ENCODE measurements at places on chromosomes 4 and X.

- DNase-seq, result no peak
Observed at GRCh38 chrX:151227627-151228026, 51.2 kb downstream of the GPR50 start.

- no peak for DNase-seq
Observed at GRCh38 chr4:123553733-123554637, 157.4 kb downstream of the SPRY1 start.

DNA sequence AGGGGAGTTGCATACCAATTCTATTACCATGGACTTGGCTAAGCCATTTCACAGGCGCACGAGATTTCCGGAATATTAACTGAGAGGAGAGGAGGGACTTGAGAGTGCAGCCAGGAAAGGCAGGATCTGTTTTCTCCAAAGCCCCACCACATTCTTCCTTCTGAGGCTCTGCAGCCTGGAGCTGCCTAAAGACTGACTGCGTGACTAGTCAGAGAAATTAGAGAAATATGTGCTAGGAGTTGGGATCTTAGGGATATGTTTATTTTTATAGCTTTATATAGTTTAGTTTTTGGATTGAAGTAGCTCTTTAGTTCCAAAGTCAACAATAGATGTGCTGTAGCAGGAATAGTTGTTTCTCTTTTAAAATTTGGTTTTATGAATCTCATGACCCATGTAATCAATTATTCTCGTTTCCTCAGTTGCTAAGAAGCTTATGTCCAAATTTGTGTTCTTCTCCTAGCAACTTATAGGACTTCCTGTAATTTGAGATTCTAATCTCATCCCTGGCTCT, 300.1 kb upstream of the DDX53 start:
- no peak for DNase-seq

- DNase-seq, result no peak
Observed at GRCh38 chrX:31658360-31658759, 586.5 kb upstream of the FTHL17 start.

DNA sequence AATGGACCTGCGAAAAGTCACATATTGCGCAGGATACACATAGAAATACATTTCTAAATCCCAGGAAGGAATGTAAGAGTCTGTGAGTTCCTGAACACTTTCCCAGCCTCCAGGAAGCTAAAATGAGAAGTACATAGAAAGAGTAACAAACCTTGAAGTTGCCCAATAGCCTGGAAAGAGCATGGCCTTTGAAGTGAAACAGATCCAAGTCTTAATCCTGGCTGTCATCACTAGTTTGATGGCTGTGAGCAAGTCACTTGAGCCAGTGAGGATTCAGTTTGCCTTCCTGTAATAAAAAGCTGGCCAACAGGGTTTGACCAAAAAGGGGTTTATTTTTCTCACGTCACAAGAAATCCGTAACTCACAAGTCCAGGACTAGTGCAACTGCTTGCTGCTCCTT, 69.8 kb downstream of the ARHGEF38 start:
- no peak for DNase-seq

GRCh38 chr4:27096142-27096824, 235.6 kb downstream of the STIM2 start:
- DNase-seq, result no peak

GRCh38 chr4:152009031-152009670, 248.3 kb upstream of the GATB start:
- DNase-seq, result no peak

DNA sequence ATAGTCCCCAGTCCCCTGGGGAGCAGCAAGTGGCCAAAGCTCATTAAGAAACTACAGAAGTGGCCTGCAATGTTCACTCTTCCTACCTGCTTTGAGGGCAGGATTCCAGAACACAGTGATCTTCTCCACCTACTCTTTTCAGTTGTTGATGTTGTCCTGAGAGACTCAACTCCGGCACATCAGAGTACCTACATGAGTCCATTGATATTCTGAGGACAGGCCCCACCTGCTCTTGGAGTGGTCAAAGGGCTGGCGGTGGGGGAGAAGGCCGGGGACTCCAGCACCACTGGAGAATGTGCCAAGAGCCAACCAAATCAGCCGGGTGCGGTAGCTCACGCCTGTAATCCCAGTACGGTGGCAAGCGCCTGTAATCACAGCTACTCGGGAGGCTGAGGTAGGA, 29.8 kb upstream of the DDX3X start:
- no peak for DNase-seq

DNA sequence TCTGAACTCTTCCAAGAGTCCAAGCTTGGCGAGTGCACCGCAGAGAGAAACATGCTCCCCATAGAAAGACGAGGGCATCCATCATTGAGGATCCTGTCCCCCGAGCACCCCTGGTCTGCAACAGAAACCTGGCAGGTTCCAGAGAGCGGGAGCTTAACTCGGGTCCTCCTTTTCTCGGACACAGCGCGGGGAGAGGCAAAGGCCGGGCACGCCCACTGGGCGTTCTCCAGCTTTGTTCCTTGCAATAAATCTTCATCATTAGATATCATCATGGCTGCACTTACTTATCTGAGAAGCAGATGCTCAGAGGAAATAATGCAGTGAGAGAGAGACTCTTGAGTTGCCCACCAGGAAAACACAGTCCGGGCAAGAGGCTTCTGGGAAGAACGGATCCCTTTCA, 90.1 kb upstream of the PSAPL1 start:
- DNase-seq, result no peak

- no peak for DNase-seq
Observed at GRCh38 chr4:89640620-89641366, 196.2 kb downstream of the SNCA start.

GRCh38 chrX:40107291-40108161, 9.8 kb upstream of the BCOR start:
- no peak for DNase-seq

DNA sequence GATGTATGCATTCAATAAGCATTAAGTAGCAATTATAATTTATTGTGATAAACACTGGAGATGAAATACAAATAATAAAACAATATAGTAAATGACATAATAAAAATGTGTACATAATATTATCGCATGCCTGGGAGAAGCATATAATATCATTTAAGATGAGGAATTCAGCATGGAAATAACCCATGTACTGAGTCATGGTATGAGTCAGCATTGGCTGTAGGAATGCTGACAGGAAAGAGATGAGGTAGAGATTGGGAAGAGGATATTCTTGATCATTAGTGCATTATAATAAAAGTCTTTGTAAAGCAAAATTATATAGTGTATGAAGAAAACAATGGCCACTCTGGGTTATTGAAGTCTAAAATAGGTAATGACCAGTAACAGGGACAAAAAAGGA, 82.8 kb downstream of the MAGEB10 start:
- no peak for DNase-seq

DNA sequence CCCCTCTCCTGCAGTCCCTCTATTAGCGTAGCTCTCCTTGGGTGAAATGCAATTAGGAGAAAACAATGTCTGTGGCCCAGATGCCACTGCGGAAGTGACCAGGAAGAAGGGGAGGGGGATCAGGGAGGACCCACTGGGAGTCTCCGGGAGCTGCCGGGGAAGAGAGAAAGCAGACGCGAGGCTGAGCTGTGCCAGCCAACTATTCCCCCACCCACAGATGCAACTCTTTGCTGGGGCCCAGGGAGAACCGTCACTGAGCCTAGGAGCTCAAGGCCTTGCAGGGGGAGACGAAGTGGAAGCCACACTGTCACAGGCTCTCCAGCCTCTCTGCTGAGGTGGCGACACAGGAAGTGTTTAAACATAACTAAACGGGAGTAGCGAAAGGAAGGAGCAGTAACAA, 149.2 kb downstream of the BCOR start:
- no peak for DNase-seq

DNA sequence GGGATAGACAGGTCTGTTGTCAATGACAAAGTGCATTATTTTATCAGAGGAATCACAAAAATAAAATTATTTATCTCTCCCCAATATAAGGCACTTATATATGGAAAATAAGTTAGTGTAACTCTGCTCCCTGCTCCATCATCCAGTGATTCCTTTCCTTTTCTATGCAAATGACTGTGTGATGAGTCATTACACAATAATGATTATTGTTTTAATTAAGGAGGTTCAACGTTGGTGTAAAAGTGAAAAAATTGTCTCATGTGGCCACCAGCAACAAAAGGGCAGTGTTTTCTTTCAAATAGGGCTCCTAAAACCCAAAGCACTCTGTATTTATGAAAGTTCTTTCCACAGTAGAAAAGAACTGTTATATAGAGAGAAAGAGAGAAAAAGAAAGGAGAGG, 16.7 kb downstream of the SLC7A11 start:
- DNase-seq, result no peak

DNA sequence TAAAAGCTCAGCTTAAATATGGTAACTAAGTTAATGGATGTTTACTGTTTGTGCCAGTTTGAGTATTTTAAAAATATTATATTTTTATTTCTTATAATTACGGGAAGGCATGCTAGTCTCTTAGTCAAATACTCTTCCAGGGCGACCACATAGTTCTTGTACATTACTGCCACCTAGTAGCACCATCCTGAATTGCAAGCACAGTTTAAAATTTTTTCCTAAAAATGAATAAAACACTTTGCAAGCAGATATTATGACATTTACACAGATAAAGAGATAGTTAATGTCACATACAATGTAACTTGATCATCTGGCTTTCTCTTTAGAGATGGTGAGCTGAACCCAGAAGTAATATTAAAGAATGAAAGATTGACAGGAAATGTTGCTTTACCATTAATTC, 11.5 kb downstream of the NDP start:
- no peak for DNase-seq

GRCh38 chr4:168832763-168833575, 177.1 kb downstream of the CBR4 start:
- DNase-seq, result no peak

GRCh38 chr4:24781999-24782745, 13.2 kb upstream of the SOD3 start:
- DNase-seq, result no peak

DNA sequence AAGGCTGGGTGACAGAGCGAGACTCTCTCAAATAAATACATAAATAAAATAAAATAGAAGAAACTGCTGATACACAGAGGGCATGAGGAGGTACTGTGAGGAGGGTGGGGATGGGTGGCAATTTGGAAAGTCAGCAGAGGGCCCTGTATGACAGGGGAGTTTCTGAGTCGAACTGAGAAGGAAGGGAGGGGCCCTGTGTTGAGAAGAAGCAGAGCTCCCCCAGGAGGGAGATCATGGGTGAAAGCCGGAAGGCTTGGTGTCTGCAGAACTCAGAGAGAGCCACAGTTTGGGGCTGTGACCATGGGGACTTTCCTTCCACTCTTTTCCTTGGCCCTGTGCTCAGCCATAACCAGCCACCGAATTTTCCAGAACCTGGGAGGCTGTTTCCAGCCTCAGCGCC, 24.8 kb upstream of the AFAP1 start:
- DNase-seq, result no peak

GRCh38 chrX:118347131-118347530, 1.2 kb downstream of the WDR44 start:
- no peak for DNase-seq

- no peak for DNase-seq
Observed at GRCh38 chrX:132206259-132206658, 13.0 kb downstream of the RAP2C start.

- DNase-seq, result no peak
Observed at GRCh38 chrX:53089224-53089842, 4.6 kb upstream of the KANTR start.

- no peak for DNase-seq
Observed at GRCh38 chrX:73127700-73128241, 48.5 kb upstream of the PABPC1L2A start.

DNA sequence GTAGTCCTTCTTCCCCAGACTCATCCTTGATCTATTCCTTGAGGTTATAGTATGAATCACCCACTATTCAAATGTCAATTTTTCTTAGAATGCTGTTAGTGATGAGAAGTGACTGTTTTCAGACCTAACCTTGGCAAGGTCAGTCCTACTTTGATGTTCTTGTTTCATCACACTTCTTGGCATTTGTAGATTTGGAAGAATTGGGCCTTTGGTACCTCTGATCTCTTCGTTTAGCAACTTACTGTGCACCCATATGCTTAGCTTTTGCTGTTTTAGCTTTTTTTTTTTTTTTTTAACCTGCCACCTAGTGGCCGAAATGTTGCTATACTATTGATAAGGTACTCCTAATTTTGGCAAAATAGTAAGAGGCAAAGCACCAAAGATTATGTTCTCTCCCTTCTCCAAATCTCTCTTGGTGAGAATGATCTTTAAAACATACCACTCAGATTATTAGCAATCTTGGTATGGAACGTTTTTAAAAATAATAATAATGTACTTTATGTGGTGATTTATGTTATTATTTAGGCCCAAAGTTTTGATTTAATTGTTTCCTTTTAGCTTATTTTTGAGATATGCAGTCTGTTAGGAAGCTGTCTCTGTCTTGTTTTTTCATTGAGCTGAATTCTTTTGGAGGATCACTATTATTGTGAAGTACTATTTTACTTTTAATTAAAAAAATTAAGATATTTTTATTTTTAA, 16.6 kb downstream of the DCK start:
- DNase-seq, result no peak

DNA sequence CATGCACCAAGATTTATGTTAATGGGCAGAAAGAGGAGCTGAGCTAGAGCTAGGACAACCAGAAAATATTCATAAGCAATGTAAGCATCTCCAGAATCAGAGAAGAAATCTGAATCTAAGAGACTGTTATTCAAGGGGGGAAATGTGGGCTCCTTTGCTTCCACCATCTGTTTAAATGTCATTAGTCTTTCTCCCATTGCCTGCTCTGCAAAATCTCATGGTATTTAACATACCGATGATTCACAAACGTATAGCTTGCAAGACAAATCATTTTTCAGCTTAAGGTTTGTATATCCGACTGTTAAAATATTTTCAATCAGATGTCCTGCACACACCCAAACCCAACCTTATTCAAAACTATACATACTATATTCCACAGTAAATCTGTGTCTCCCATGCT, 133.4 kb upstream of the TACR3 start:
- DNase-seq, result no peak

DNA sequence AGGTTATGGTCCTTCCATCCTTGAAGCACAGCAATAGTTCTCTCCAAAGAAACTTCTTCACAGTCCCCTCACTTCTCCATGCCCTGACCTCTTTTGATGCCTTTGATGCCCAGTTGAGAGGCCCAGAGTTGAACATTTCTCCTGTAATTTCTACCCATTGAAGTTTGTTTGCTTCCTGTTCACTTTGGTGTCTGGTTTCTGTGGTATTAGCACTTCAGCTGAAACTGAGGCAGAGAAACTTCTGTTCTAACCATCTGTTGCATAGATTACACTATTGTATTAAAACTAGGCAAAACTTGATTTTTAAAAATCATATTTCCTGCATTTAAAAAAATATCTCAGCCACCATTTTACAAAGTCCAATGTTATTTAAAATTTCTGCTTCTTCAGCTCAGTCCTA, 89.8 kb upstream of the ADGRG2 start:
- no peak for DNase-seq

DNA sequence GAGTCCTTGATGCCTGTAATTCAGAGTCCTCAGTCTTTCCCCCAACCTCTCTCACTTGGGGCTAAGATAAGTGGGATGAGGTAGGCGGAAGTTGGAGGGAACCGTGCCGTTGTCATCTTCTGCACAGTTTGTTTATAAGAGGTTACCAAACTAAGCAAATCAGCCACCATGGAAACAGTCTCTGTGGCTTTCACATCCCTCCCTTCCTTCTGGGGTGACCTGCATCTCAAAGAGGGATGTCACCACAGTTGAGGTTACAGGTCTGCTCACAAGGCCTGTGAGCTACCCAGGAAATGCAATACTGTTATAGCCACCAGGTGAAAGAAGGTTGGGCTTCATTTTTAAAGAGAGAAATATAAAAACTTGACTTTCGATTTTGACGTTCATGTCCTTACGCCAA, 26.3 kb downstream of the RTL5 start:
- no peak for DNase-seq

- no peak for DNase-seq
Observed at GRCh38 chrX:70141373-70141772, 8.1 kb downstream of the IGBP1 start.
